ENCODE measurements at places on chromosomes 12 and 14. TPM values are rescaled to one million over a fixed set of nuclear protein-coding genes. Genes with fewer than 3 reads are reported as not detected.

Gene ADAMTS20
- polyA plus RNA-seq = not detected

Gene KCNH3
- 0.08 TPM for polyA plus RNA-seq

Gene SALL2
- polyA plus RNA-seq = 2.1 TPM

Gene OASL
- polyA plus RNA-seq = 0.50 TPM

Gene PTPN6
- 16.4 TPM for polyA plus RNA-seq

Gene SSPN
- polyA plus RNA-seq = 2.4 TPM

Gene PXMP2
- 22.1 TPM for polyA plus RNA-seq

Gene TCL1B
- not detected for polyA plus RNA-seq

Gene FAM186B
- 0.19 TPM for polyA plus RNA-seq

Gene LMO3
- 0.10 TPM for polyA plus RNA-seq

Gene LRP1-AS
- polyA plus RNA-seq = not detected

Gene RNF212B
- polyA plus RNA-seq = 0.05 TPM

Gene RASAL1
- polyA plus RNA-seq = 0.10 TPM

Gene LGR5
- polyA plus RNA-seq = not detected

Gene LHX5
- polyA plus RNA-seq = 0.17 TPM

Gene PRB2
- polyA plus RNA-seq = 0.09 TPM

Gene SYNE3
- polyA plus RNA-seq = 2.4 TPM

Gene GALNT8
- not detected for polyA plus RNA-seq

Gene SDR9C7
- polyA plus RNA-seq = not detected

Gene FITM1
- 0.08 TPM for polyA plus RNA-seq

Gene ZNF605
- 3.0 TPM for polyA plus RNA-seq

Gene INHBE
- polyA plus RNA-seq = 0.07 TPM

Gene TPPP2
- not detected for polyA plus RNA-seq

Gene KCNMB4
- 0.83 TPM for polyA plus RNA-seq

Gene ZC2HC1C
- 0.94 TPM for polyA plus RNA-seq

Gene HOXC4
- 2.4 TPM for polyA plus RNA-seq

Gene HCAR2
- 0.19 TPM for polyA plus RNA-seq

Gene GNPTAB
- 20.4 TPM for polyA plus RNA-seq

Gene KRT2
- polyA plus RNA-seq = not detected

Gene IQSEC3
- polyA plus RNA-seq = not detected

Gene KITLG
- 15.0 TPM for polyA plus RNA-seq

Gene GPR68
- 0.06 TPM for polyA plus RNA-seq

Gene ADGRD1
- polyA plus RNA-seq = not detected

Gene SCN8A
- polyA plus RNA-seq = 0.50 TPM

Gene FAIM2
- polyA plus RNA-seq = not detected

Gene ST8SIA1
- polyA plus RNA-seq = 0.70 TPM

Gene NFE2
- polyA plus RNA-seq = 0.54 TPM

Gene CCDC198
- polyA plus RNA-seq = not detected

Gene PIANP
- not detected for polyA plus RNA-seq

Gene NRXN3
- 0.26 TPM for polyA plus RNA-seq

Gene MMP19
- 0.74 TPM for polyA plus RNA-seq

Gene B4GALNT3
- polyA plus RNA-seq = 1.9 TPM

Gene OAS1
- 5.8 TPM for polyA plus RNA-seq

Gene P2RX2
- polyA plus RNA-seq = not detected

Gene VSIG10
- polyA plus RNA-seq = 9.3 TPM

Gene GALNT4
- polyA plus RNA-seq = 3.6 TPM

Gene P2RX7
- polyA plus RNA-seq = 0.26 TPM

Gene C1S
- 2.2 TPM for polyA plus RNA-seq
